Heart left ventricle (tissue), 16 donors: ENCODE measurements at places on chromosomes 2 and 18. TPM values are rescaled to one million over a fixed set of nuclear protein-coding genes. Genes with fewer than 3 reads are reported as not detected.

Gene MFSD2B
- not detected for total RNA-seq

Gene MAP3K2
- total RNA-seq = 21.1 TPM

Gene CCDC102B
- 5.3 TPM for total RNA-seq

Gene ANKRD36C
- total RNA-seq = 5.5 TPM

Gene IL1R2
- not detected for total RNA-seq

Gene SEMA4F
- 2.9 TPM for total RNA-seq

Gene TRIM43
- total RNA-seq = not detected

Gene DCDC2C
- total RNA-seq = not detected

Gene KCNJ3
- 0.77 TPM for total RNA-seq

Gene CABYR
- total RNA-seq = 1.0 TPM

Gene MARCHF4
- 0.56 TPM for total RNA-seq

Gene NT5DC4
- total RNA-seq = not detected
